Hepatocyte (in vitro differentiated cells): ENCODE measurements at places on chromosomes 7 and 10. TPM values are rescaled to one million over a fixed set of nuclear protein-coding genes. Genes with fewer than 3 reads are reported as not detected.

The TAS2R3 gene
- total RNA-seq: 0.87 and 1.3 TPM in 2 replicates

The AKR1C8 gene
- total RNA-seq: not detected in 2 replicates

The DYNC1I1 gene
- total RNA-seq: 2.5 and 4.6 TPM in 2 replicates

The CYP2C18 gene
- 18.5 and 19.5 TPM in 2 replicates for total RNA-seq

The PROSER2 gene
- 7.2 and 13.3 TPM in 2 replicates for total RNA-seq
